Pulmonary artery endothelial cell (primary cell): ENCODE measurements at places on chromosomes 16 and 17.

- DNase-seq = no peak
These were observed 249.7 kb upstream of the TBX2 start for GRCh38 chr17:61149862-61150362.

GRCh38 chr17:40510328-40510648 is 8.9 kb upstream of the TNS4 start:
- no peak for DNase-seq

GRCh38 chr17:41812381-41813151 is at the start of gene FKBP10:
TSS of gene FKBP10 (plus strand) at chr17:41813004. CDS start at chr17:41813035, 31 bp downstream.
- no peak for DNase-seq

DNA sequence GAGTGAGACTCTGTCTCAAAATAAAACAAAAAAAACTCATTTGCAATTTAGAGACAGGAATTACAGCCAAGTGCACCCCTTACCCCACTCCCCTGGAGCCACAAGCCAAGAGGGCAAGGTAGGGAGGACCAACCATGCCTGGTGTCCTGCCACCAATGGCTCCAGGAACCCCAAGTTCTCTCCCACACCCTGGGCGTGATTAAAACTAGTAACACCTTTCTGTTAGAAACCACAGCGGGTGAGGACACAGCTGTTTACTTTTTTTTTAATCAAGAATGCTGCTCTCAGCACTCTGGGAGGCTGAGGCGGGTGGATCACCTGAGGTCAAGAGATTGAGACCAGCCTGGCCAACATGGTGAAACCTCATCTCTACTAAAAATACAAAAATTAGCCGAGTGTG is 38.1 kb downstream of the ANKRD11 start:
- DNase-seq = no peak

GRCh38 chr16:12228602-12229499 is 252.3 kb downstream of the SNX29 start:
- DNase-seq = peak; percentile 11

DNA sequence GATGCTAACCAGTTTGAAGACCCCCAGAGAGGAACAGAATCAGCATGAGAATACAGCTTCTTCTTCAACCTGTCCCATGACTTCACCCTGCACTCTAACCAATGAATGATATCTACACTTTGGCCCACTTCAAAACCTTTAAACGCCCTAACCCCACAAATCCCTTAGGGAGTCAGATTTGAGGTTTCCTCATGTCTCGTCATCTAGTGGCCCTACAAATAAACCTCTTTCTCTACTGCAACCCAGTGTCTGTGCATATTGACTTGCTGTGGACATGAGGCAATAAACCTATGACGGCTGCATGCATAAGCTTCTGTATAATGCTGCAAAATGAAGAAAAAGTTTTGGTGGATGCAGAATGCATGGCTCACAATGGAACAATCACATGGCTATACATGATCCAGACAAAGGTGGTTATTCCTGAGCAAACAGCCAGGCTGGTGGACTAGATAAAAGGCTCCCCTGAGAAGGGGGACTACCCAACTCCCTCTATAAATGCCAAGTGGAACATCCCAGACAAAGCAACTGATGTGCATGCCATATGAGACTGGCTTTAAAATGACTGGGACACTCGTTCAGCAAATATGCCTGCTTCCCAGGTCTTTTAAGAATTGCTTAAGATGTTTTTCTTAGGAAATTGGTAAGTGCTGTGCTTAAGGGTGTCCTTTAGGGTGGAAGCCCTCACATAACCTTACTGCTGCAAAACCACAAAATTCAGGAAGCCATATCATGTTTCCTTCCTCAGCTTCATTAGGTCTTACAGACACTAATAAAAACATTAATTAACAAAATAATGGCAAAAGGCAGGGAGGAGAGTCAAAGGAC is 12.2 kb downstream of the N4BP1 start:
- no peak for DNase-seq

DNA sequence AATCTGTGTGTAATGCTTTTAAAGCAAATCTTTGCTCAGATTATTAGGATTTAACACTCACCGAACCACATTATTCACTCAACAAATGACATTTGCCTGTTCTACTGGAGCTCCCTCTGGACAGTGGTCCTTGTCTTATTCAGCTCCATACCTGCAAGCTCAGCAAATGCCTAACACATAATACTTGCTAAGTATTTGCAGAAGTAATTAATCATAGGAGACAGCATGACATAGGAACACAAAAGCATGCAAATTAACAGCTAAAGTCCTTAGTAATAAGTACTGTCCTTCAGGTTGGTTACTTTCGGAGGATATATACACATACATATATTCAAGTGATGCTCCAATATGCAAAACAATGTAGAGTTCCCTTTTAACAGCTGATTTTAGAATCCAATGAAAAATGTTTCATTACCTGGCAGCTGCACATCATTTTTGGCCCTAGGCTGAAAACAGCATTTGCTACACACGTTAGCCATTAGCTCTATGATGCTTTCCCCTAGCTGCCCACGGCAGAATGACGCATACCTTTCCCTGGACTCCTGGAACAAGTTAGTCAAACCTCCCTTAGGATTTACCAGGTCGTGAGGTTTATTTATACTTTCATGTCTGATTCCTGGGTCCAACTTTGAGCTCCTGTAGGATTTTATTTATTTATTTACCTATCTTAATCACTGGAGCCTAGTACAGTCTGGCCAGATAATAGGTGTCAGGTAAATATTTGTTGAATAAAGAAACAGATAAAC is 8.6 kb downstream of the BRD7 start:
- DNase-seq = no peak

GRCh38 chr16:66115373-66115772 is 251.1 kb upstream of the CDH5 start:
- no peak for DNase-seq

- DNase-seq = no peak
These were observed 62.3 kb downstream of the VPS53 start for GRCh38 chr17:652314-652713.

- DNase-seq = no peak
These were observed 8.6 kb upstream of the TEX19 start for GRCh38 chr17:82350182-82351030.

- no peak for DNase-seq
These were observed 44.1 kb downstream of the COG7 start for GRCh38 chr16:23408823-23409298.

DNA sequence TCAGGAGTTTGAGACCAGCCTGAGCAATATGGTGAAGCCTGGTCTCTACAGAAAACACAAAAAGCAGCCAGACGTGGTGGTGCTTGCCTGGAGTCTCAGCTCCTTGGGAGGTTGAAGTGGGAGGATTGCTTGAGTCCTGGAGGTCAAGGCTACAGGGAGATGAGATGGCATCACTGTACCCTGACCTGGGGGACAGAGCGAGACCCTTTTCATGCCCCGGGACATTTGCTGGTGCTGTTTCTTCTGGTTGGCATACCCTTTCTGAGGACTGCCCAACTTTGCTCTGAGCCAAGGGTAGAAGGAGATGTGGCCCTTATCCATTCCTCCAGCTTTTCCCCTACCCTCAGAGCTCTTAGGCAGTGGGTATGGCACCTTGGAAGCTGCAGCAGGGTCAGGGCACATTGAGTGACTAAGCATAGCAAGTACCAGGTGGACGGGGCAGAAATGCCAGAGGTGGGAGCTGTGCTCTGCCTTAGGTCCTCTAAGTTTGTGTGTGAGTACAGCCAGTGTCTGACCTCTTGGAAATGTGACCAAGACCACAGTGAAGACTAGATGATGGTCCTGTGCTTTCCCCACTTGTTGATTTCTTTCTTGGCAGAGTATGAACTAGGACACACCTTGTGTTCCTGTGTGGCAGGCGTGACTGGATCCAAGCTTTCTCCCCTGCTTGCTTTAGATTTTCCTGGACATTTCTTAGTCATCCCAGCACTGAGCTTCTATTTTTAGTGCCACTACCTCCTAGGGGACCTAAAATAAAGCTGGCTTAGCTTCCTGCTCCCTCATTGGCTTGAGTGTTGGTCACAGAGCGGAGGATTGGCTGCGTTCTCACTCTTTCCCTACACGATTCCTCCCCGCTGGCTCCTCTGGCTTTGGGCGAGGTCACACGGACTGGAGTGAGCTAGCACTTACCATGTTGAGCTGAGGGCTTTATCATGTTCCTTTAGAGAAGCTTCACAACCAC is 9.9 kb upstream of the EDC4 start:
- no peak for DNase-seq

DNA sequence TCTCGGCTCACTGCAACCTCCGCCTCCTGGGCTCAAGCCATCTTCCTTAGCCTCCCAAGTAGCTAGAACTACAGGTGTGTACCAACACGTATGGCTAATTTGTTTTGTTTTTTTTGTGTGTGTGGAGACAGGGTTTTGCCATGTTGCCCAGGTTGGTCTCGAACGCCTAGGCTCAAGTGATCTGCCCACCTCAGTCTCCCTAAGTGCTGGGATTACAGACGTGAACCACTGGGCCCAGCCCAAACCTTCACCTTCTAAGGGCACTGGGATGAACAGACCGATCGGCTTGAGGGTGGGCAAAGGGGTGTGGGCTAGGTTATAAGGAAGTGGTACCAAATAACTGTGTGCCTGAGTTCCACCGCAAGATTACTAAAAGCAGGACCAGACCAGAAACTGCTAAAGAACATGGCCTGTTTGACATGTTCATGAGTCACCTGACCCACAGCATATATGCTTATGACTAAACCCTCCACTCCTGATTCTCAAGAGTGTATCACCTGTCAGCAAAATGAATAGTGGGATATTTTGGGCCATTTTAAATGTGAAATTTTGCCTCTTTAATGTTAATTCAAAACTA is 8.1 kb downstream of the TMEM97 start:
- no peak for DNase-seq

- DNase-seq = no peak
These were observed 7.8 kb upstream of the N4BP1 start for GRCh38 chr16:48617711-48618148.

- DNase-seq = no peak
These were observed 177.4 kb downstream of the FTO start for GRCh38 chr16:53881371-53881770.

GRCh38 chr17:64278614-64279013 is 15.6 kb upstream of the TEX2 start:
- DNase-seq = peak; percentile 22

DNA sequence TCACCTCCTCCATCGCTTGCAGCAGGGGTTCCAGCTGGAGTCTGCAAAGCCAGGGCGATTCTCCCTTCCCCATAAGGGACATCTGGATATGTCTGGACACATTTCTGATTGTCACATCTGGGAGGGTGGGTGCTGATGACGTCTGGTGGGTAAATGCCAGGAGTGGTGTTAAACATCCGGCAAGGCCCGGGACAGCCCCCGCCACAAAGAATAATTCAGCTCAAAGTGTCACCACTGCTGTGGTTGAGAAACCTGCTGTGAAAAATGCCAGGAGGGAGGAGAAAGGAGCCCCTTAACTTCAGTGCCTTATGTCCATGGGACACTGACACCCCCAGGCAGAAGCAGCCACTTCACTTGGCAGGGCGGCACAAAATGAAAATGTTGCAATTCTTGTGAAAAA is 179.4 kb upstream of the SDK2 start:
- no peak for DNase-seq

DNA sequence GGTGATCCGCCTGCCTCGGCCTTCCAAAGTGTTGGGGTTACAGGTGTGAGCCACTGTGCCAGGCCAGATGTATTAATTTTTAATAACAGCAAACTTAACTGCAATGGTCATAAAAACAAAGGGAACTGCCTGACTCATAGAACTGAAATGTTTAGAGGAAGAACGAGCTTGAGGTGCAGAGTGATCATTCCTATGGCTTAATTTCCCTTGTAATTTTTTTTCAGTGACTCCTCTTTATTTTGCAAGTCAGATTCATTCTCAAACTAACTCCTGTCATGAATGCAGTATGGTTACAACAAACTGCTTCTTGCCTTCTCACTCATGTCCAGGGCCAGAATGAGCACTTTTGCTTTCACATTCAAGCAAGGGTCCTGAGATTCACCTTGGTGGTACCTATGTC is 231.3 kb downstream of the HAPSTR1 start:
- DNase-seq = no peak

DNA sequence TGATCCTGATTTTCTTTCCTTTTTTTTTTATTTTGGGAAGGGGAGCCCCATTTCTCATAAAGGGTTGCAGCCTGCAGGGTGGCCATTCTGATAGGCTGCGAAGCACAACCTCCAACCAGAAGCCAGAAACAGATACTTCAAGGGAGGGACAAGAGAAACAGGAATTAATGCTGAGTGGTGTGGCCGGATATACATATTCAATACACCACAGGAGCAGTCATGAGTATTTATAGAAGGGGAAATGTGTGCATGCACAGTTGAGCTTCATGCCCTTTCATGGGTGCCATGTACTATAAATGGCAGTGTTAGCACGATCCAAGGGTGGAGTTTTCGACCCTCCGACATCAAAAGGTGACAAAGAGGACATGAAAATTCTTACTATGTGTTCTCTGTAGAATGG is 320.8 kb downstream of the CBLN1 start:
- DNase-seq = no peak

DNA sequence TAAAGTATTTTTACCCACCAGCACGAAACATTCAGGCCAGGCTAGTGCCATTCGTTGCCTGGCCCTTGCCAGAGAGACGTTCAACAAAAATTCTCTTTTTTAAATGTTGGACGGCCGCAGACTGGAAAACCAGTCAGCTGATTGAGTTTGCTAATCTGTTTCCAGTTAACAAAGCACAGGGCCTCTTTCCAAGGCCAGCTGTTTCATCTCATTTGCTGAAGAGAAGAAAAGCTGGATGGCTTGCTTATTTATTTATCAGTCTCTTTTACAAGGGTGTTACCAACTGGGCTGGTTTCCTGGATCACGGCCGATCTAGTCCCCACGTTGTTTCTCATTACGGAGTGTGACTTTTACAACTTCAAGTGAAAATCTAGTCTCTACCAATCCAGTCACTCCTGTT is 418.7 kb upstream of the DYNLRB2 start:
- DNase-seq = no peak

DNA sequence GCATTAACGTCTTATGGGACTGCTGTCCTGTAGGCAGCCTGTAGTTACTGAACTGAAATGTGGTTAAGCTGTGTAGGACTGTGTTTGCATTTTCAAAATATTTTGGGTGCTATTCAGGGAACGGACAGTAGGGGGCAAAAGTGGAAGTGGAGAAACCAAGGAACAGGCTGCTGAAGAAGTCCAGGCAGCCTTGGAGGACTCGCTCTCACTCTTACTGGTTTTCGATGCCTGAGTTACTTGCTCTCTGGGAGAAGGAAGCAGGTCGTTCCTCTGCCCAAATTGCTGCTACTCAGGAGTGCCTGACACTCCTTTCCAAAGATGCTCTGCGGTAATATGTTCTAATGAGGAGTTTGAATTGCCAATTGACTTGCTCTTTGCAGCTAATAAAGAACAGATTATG is 64.5 kb upstream of the RBFOX1 start:
- DNase-seq = no peak

- no peak for DNase-seq
These were observed 3.4 kb upstream of the CMTM4 start for GRCh38 chr16:66699898-66700297.

DNA sequence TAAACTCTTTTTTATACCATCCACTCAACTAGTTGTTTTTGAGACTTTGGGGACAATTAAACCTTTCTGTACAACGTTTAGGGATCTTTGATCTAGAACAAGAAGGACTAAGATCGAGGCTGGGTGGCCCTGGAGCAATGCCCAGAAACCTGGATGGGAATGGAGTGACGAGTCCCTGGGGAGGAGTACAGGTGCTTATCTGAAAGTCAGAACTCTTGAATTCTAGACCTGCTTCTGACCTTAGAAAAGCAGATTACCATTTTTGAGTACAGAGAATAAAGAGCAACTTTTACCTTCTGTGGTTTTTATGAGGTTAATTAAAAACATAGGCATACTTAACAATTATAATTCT is 17.8 kb downstream of the UBE2Z start:
- DNase-seq = no peak

- no peak for DNase-seq
These were observed 393.2 kb upstream of the PMFBP1 start for GRCh38 chr16:72565106-72565505.
